ENCODE measurements at places on chromosomes 7 and 10.
A peak's percentile ranks its signal among the peaks of the same experiment; 100 is the strongest.

DNA sequence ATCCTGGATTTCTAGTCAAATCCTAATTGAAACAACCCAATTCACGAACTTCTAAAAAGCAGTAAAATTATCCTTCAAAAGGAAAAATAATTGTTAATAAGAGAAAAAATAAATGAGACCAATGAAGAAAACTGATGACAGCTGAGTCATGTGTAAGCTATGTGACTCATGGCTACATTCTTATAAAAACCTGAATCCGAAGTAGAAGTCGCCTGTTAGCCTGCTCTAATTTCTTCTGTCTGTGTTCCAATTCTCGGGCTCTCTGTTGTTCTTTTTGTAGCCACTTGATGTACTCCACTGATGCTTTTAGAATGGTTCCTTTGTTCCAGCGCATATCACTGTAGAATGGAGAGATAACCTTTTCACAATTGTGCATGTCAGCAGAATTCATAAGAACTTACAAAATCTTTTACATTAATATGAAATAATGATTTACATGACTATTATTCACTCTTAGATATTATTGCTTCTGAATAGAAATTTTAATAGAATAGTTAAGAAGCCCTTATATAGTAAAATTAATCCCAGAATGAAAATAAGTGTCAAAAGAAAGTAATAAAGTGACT, 88.8 kb downstream of the TFEC start:
- no peak for DNase-seq

DNA sequence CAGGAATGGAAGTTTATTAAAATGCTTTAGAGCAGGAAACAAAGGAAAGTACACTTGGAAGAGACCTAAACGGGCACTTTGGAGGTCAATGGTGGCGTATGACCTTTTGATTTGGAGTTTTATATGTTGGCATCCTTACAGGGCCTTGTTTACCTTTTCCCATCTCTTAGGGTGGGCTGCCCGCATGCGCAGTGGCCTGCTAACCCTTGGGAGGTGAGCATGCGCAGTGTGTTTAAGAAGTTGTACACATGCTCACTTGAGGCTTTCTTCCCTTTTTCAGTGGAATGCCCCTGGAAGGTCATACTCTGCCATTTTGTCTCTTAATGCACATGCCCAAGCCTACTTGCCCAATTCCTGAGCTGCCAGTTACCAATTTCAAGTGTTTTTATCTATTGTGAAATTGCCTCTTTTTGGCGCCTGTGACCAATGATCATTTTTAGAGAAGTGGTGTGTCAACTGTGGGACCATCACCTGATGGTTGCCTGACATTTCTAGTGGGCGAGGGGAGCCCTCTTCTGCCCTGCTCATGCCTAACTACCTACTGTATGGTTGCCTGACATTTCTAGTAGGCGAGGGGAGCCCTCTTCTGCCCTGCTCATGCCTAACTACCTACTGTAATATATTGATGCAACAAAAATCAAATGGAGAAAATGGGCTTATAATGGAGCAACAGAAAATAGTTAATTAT, 138.0 kb downstream of the PPP1R9A start:
- no peak for DNase-seq

GRCh38 chr10:45425621-45426563, 51.9 kb downstream of the ALOX5 start:
- DNase-seq: no peak

DNA sequence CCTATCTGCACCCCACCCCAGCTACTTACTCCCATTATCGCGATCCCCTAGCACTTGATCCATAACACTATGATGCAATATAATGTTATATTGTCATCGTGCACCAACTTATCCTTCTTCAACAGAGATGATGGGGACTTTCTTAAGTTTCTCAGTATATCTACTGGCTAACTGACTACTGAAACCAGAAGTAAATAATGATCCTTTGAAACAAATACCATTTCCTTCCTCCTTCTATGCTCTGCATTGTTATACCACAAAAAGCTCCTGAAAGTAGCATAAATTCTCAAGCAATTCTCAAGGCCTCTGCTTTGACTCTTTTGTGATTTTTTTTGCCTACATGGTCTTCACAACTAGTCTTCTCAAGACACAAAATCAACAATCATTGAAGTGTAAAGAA, 68.9 kb downstream of the HTR7 start:
- DNase-seq: no peak

- DNase-seq: no peak
These were observed 635.7 kb upstream of the ANKRD30A start for GRCh38 chr10:36489611-36490228.

- no peak for DNase-seq
These were observed 313.0 kb downstream of the WDR37 start for GRCh38 chr10:1369197-1369596.

GRCh38 chr10:69338133-69338456, 59.8 kb downstream of the HK1 start:
- no peak for DNase-seq

GRCh38 chr10:49841615-49842332, 79.7 kb upstream of the OGDHL start:
- no peak for DNase-seq

GRCh38 chr7:51732116-51732515, 415.5 kb upstream of the COBL start:
- no peak for DNase-seq

DNA sequence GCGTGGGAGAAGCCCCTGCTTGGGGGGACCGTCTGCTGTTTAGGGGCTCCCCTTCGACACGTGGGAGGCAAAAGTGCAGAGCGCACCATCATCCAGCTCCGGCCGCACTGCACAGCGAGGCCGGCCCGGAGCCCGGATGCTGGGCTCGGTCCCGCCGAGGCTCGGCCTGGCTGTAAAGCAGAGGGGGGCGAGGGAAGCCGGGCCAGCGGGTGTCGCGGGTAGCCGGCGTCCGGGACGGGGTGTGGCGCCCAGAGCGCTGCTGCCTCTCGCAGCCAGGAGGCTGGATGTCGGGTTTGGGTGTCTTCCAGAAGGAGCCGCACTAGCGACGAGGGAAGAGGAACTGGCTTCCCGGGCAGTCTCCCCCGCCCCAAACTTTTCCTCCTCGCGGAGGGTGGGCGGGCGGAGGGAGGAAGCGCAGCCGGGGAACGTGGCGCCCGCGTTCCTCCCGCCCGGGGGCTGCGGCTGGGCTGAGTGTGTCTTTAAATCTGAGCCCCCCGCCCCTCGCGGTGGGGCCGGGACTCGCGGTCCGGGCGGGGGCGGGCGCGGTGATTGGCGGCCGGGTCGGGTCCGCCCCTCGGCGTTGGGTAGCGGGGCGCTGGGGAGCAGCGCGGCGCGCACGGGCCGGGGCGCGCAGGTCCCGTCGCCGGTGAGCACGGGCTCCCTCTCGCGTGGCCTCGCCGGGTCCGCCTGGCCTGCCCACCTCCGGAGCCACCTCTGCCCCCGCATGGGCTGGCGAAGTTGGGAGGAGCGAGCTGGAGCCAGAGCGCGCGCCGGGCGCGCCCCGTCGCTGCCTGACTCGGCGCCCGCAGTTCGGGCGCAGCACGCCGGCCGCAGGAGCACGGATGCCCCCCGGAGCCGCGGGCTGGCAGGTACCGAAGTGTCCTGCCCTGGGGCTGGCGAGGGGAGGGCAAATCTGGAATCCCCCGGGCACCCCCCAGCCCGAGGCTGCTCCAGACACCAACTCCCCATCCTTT, at the start of gene PALD1:
PALD1 (plus strand) TSS at position 577 of the 974 bp plus-strand sequence. CDS start 47,185 bp downstream, outside the sequence.
- DNase-seq: no peak

DNA sequence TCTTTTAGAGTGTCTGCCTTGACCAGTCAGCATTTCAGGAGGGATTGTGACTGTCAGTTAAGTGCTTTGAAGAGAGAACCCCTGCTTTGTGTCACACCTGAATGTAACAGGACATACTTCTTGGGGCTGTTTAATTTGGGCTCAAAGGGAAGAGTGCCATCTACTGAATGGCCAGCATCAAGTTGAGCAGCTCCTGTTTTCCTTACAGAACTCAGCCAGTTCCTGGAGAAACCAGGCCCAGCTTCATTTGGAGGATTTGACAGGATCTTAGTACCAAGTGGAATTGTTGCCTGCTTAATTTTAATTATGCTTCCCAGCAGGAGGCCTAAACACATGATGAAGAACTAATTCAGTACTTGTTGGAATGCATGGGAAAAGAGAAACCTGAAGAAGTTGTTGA, 8.3 kb downstream of the ADD3 start:
- DNase-seq: no peak

- DNase-seq: no peak
These were observed 9.9 kb downstream of the C7orf57 start for GRCh38 chr7:48045195-48045765.

GRCh38 chr7:108311446-108312168, 144.6 kb downstream of the NRCAM start:
- no peak for DNase-seq

DNA sequence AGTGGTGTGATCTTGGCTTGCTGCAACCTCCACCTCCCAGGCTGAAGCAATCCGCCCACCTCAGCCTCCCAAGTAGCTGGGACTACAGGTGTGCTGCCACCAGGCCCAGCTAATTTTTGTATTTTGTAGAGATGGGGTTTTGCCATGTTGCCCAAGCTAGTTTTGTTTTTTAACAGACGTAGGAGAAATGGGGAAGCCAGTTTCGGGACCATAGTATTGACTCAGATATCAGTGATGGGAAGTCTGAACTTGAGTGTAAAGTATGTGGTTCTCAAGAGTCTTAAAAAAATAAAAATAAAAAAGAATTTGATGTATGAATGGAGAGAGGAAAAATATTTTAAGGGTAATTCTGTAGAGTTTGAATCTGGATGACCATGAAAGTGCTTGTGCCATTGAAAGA, 34.2 kb downstream of the SP4 start:
- no peak for DNase-seq

DNA sequence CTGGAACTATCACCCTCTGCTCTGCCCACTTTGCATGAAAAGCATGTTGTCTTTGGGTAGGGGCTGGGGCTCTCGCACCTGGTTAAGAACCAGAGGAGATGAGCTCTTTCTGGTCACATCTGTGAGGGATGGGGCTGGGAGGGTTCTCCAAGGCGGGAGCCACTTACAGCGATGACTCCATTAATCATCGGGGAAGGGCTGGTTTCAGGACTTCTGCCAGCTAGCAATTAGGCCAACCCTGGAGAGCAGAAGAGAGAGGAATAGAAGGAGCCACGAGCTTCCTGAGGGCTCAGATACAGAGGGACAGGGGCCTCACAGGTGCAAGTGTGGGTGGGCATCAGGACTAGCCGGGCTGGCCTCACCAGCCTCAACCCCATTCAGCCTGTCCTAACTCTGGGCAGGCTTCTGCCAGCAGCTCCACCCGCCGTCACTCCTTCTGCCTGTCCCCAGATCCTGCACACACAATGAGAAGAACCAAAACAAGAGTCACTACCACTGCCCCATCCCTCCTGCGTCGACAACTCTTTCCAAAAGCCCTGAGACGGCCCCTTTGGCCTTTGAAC, 8.4 kb downstream of the AQP1 start:
- DNase-seq: no peak

GRCh38 chr7:41930538-41931262, 227.8 kb upstream of the INHBA start:
- DNase-seq: no peak

- DNase-seq: no peak
These were observed 272.9 kb downstream of the TRIL start for GRCh38 chr7:28685242-28685643.

DNA sequence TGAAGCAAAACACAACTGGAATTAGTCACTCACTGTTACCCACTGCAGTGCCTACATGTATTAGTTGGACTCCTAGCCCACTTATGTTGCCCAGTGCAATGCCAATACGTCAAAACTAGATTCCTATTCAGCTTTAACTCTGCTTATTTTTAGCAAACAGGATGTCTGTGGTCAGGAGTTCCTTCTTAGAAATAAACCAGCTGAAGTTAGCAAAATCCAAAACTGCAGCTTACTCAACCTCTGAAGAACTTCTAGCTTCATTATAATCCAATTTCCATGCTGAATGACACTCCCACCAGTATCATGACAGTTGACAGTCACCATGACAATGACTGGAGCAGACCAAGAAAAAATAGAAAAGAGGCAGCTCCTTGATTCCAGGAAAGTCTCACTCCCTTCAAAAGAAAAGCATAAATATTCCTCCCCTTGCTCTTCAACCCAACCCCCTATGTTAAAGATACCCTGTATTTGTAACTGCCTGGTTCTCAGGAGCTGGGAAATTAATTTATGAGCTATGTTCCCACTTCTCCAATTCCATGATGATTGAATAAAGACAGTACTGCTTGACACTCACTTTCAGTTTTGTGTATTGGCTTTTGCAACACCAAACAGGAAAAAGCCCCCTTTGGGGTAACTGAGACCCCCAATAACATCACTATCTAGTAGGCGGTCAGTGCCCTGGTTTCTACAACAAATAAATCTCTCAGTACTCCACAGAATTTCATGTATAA, 327.4 kb downstream of the SORCS1 start:
- no peak for DNase-seq

GRCh38 chr10:124534231-124534798, 72.7 kb downstream of the LHPP start:
- DNase-seq: no peak

GRCh38 chr10:110056822-110057221, 49.0 kb downstream of the ADD3 start:
- no peak for DNase-seq

- peak; percentile 11 for DNase-seq
These were observed 20.8 kb upstream of the HYAL4 start for GRCh38 chr7:123823898-123824753.

DNA sequence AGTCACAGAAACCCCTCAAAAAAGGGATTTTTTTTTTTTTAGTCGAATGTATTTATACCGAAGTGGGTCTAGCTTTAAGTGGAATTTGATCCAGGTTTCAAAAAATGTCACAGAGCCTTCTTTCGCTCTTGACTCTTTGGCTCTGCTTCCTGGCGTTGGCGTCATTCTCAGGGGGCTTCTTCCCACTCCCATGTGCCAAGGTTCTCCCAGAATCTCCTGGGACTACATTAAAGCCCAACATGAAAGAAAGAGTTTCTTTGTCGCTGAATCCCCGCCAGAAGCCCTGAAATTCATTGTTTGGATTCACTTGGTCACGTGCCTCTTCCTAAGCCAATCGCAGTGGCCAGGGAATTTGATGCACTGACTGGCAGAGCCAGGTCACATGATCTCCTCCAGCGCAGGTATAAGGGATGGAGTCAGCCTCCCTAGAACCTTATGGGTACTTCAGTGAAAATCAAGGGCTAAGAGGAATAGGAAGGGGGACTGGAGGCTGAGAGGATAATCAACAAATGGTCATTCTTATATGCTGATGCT, 101.2 kb downstream of the RPS24 start:
- no peak for DNase-seq

DNA sequence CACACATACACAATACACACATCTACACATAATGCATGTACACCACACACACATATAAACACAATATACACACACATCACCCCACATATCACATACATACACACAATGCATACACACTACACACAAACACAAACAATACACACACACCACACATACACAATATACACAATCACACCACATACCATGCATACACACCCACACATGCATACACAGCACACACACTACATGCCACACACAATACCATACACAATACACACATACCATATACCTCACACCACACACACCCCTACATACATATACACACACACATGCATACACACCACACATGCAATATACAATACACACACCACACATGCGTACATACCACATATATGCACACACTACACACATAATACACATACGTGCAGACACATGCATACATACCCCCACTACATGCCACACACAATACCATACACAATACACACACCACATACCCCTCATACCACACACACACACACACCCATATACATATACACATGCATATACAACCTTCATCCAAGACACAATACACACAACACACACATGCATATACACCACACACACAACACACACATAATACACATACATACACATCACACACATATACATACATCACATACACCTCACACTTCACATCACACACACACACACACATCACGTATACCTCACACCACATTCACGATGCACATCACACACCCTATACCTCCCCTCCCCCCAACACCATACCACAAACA, 34.0 kb downstream of the PSMC2 start:
- no peak for DNase-seq
